ENCODE measurements at places on chromosomes 5 and 9. TPM values are rescaled to one million over a fixed set of nuclear protein-coding genes. Genes with fewer than 3 reads are reported as not detected.

GRCh38 chr9:88406051-88406450, 17.8 kb downstream of the SPIN1 start:
- DNase-seq: no peak

The GPX8 gene
- 24.9 TPM for total RNA-seq

DNA sequence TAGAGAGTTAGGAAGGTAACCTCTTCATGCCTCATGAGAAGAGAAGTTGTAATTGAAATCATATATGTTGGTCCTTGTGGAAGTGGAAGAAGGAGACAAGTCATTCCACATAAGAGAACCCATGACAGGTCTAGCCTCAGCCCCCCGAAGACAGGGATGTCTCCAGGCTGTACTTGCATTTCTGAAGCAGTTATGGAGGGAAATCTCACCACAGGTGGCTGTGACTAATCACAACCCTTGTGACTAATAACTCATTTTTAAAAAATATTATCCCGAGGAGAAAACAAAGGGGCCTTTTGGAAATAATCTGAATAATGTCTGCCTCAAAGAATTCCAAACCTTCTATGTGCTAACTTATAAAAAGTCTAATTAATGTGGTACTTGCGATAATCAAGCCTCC, 262.1 kb upstream of the RPS23 start:
- no peak for DNase-seq

DNA sequence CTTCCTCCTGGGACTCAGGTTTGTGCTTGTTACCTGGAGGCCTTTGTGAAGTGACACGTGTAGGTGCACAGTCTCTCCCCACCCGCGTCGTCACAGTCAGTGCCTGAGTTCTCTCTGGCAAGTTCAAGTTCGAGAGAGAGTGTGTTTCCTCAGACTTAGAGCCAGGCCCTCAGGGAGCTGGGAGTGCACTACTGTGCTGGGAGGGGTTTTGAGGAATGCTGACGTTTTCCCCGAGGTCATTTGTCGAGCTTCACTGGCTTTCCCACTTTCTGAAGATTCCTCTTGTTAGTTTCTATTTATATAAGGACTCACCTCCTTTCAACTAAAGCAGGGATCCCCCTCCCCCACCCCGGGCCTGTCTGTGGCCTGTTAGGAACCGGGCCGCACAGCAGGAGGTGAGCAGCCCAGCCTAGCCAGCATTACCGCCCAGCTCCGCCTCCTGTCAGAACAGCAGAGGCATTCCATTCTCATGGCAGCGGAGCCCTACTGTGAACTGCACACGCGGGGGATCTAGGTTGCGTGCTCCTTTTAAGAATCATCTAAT, 209.2 kb downstream of the DIRAS2 start:
- peak; percentile 48 for DNase-seq

The CCL27 gene
- not detected for total RNA-seq

DNA sequence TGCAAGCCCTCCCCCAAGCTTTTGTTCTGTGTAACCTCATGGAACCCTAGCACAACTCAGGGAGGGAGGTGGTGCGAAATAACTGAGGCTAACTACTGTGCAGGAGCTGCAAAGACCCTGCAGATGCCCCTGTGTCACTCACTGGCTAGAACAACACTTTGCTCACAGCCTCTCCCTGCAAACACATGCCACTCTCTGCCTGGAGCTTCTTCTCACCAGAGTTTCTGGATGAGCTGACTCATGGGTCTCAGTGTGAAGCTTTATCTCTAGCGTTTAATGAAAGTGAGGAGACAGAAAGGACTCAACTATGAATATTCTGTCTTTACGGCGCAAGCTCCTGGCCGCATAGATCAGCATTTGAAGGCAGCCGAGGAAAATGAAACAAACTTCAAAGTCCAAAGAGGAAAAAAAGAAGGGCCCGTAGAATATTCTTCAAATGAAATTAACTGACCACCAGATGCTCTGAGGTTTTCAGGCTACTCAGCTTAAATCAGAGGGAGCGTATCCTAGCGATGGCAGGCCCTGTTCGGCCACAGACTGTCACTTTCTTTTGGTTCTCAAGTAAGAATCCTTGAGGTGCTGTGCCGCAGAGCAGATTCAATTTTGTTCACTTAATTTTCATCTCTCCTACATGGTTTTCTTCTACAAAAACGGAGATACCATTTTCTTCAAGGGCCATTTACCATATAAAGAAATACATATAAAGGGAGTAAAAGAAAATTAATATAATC, 77.7 kb upstream of the TAS2R1 start:
- DNase-seq: no peak

DNA sequence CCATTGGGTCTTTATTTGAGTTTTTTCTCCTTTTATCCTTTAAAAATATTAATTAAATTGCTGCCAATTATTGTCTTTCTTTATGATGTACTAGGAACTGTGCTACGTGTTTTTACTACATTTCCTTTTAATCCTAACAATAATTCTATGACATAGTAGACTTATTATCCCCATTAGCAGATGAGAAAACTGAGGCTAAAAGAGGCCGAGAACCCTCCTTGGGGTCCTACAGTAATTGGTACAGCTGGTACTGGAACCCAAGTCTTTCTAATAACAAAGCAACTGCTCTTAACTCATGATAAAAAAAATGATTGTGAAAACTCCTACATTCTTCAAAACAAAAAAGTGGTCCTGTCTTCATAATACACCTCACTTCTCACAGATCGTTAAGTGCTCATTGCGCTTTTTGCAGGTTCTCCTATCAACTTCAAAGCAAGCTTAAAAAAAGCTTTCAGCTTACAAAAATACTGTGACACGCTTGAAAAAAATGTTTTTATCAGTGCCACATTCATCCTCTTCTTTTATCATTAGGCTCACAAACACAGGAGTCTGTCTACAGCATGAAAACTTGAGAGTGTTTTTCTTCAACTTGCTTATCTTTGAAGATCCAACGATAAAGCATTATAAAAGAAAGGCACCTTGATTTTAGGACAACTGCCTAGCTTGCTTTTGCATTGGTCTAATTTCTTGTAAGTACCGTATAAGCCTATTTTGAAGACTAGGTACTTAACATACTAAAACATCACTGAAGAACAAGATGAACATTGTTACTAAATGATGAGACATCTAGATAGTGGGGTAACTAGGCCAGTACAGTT, 32.4 kb downstream of the FYB1 start:
- DNase-seq: no peak

DNA sequence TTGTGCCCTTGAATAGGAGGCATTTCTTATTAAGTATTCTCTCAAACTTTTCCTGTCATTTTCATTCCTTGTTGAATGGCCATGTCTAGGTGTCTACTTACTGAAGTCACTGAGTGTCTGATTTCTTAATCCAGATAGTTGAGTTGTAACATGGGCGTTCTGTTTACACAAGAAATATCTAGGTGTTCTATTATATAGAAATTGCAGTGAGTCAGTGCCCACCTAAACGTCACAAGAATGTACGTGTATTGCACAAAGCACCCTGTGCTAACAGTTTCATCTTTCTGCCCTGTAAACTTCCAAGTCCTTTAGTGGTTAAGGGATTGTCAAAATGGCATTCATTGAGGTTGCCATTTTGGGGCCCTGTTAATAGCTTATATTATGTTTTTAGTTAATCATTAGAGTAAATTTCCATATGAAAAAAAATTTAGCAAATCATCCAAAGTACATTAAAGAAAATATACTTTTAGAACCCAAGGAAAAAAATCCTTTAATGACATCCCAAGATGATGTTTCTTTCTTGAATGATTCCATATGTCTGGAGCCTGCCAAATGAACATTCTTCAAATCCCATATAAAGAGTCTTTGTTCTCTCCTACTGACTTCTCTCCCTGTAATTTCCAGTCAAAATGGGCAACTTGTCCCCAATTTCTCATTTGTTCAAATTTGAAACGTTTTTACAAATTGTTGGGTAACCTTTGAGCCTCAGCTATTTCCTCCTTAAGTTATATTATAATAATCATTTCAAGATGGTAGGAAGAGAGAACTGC, 114.2 kb downstream of the GOLPH3 start:
- no peak for DNase-seq

DNA sequence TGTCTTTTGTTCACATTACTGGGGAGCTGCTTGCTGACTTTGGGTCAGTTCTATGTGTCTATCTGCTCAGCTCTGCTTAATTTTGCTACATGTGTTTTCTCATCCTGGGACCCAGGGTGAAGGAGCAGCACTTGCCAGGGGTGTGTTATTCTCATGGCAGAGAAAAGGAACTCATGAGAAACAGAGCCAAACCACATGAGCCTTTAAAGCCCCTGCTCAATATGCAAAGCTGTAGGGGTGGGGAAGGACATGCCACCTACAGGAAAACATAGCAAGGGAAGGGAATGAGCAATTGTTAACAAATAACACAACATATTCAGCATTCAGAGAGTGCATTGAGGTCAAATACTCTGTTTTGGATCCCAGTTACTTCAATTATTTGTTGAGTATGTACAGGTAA, 290.9 kb downstream of the CDK5RAP2 start:
- no peak for DNase-seq

- DNase-seq: no peak
These were observed 150.0 kb upstream of the CD180 start for GRCh38 chr5:67346611-67347010.

- no peak for DNase-seq
These were observed 158.6 kb downstream of the DNAH5 start for GRCh38 chr5:13785781-13786415.

GRCh38 chr9:12813960-12814876, 39.4 kb downstream of the LURAP1L start:
- DNase-seq: peak; percentile 44

GRCh38 chr5:104172976-104173375, 610.4 kb upstream of the NUDT12 start:
- no peak for DNase-seq

GRCh38 chr5:100950985-100951384, 47.9 kb upstream of the ST8SIA4 start:
- DNase-seq: no peak

GRCh38 chr5:141877356-141878185, 639 bp downstream of the PCDH1 start:
- DNase-seq: no peak

GRCh38 chr9:118529210-118529609, 825.0 kb downstream of the TLR4 start:
- no peak for DNase-seq

The CCDC69 gene
- 47.4 TPM for total RNA-seq

DNA sequence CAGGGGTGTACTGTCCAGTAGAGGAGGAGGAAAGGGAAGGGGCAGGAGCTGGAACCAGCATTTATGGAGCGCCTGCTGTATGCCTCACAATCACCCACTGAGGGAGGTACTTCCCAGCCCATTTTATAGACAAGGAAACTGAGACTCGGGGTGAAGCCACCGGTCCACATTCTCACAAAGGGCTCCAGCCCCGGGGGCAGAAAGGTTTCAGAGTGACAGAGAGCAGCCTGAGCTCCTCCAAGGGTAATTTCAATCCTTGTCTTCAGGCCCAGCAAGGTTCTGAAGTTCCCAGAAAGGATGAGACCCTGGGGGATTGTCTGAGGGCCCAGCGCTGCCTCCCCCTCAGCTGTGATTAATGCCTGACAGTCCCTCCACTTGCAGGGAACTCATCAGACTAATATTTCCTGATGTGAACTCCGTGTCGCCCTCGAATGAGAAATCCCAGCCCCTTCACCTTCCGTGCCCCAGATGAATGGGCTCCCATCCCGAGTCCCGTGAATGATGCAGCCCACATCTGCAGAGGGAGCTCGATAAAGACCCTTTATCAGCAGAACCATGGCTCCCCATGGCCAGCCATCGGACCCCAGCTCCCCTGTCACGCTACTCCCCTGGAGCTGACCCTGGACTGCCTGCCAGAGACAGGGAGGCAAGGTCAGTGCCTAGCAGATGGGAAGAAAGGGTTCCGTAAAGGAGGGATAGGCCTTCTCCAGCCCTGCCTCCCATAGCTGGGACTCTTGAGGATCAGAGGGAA, 32.1 kb upstream of the MVB12B start:
- no peak for DNase-seq

The FOXD4L4 gene
- total RNA-seq: 0.32 TPM

The AGXT2 gene
- total RNA-seq: not detected

- no peak for DNase-seq
These were observed 19.1 kb upstream of the SH3RF2 start for GRCh38 chr5:145917288-145917687.

- DNase-seq: no peak
These were observed 271.9 kb upstream of the ST8SIA4 start for GRCh38 chr5:101174981-101175380.

GRCh38 chr9:70477146-70477745, 62.8 kb upstream of the KLF9 start:
- no peak for DNase-seq

DNA sequence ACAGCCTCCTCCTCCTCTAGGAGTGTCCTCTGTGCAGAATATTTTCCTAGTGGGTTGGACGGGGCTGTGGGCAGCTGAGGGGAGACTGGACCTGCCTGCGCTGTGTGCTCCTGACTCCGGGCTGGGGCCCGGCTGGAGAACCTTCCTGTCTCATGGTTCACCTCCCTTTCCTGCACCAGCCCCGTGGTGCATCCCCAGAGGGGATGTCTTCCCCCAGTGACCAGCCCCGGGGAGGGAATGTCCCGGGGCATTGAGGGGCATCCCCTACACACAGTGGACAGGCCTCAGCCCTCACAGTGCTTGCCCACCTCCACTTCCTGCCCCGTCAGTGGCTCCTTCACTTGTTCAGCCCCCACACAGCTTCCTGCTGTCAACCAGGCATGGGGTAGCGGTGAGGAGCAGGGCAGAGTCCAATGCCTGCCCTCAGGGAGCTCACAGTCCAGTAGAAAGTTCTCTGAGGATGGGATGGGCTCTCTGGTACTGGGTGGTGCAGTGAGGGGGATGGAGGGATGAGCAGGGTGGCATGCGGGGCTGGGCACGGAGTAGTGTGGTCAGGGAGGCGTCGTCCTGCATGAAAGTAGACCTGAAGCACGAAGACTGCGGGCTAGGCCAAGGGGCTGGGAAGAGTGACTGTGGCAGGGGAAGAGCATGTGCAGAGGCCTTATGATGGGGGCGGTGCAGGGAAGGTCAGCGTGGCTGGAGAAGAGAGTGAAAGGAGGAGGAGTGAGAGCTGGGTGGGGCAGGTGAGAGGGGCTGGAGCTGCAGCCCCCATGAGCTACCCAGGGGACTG, 52.1 kb upstream of the PITX1 start:
- no peak for DNase-seq

DNA sequence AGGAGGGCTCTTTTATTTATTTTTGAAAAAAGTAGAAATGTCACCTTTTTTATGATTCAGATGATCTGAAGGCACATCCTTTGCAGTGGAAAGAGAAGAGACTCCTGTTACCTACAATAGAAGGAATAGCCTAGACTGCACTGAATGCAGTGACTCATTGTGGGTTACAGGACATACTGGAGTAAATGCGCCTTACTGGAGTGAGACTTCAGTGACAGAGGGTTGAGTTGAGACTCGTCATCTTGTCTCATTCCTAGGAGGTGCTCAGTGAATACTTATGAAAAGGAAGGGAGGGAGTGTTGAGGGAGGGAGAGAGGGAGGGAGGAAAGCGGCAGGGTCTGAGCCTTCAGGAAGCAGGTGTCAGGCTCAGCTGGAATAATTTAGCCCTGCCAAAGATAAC, 25.2 kb downstream of the ANKRA2 start:
- DNase-seq: no peak

The TTC23L gene
- total RNA-seq: 2.0 TPM

The GARIN3 gene
- total RNA-seq: not detected

GRCh38 chr9:126378761-126379160, 52.1 kb downstream of the MVB12B start:
- no peak for DNase-seq

GRCh38 chr5:132267166-132267739, 9.8 kb downstream of the PDLIM4 start:
- no peak for DNase-seq
